Lung (tissue), 17 donors: ENCODE measurements at places on chromosomes 2 and 18. TPM values are rescaled to one million over a fixed set of nuclear protein-coding genes. Genes with fewer than 3 reads are reported as not detected.
A peak's percentile ranks its signal among the peaks of the same experiment; 100 is the strongest.

GRCh38 chr2:213733893-213734292, 449.6 kb downstream of the SPAG16 start:
- no peak for DNase-seq

- DNase-seq: no peak
These were observed 809.2 kb downstream of the ERBB4 start for GRCh38 chr2:211729433-211729832.

GRCh38 chr2:148303161-148303560, 282.3 kb downstream of the MBD5 start:
- DNase-seq: peak; percentile 61

DNA sequence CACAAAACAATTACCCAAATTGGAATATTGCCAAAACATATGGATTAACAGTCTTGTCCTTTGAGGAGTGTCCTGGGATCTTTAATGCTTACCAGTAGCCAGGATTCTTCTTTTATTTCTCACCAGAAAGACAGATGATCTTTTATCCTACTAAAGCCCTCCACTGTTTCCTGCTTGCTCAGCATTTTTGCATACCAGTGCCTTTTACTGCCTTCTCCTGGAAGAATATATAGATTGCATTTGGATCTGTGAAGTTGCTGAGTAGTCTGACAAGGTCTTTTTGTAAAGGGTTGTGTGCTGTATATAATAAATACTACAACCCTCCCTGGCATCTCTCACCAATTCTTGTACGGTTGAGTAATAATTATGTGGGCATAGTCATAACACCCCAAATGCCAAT, 652.2 kb downstream of the LRRTM4 start:
- DNase-seq: no peak

DNA sequence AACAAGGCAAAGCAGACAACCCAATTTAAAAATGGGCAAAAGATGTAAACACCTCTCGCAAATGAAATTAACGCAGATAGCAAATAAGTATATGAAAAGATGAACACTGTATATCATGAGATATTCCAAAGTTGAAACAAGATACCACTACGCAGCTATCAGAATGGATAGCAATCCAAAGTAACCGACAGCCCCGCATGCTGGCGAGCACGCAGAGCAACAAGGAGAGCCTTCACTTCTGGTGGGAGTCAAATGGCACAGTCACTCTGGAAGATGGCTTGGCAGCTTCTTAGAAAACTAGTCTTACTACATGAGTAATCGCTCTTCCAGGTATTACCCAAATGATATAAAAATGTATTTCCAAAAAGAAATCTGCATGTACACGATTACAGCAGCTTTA, 1.4 kb downstream of the NDUFA10 start:
- no peak for DNase-seq

- DNase-seq: no peak
These were observed 43.5 kb upstream of the ZNF397 start for GRCh38 chr18:35197296-35197695.

The ERMN gene
- 0.51 TPM for polyA plus RNA-seq
